ENCODE measurements at places on chromosomes 2 and 18.

DNA sequence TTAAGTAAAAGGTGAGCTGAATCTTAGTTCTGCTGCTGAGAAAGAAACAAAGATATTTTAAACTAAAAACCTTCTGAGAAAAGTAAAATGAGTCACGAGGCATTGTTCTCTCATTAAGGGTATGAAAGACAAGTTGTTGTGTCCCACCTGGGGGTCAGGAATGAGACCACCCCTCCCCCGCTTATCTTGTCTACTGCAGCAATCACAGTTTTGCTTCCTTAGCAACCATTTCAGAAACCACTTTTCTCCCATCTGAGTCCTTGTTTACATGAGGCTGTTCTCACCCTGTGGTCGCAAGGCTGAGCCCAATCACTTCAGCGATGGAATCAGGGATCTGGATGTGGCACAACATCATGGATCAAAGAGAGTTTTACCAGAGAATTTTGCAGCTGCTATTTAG is 377.6 kb upstream of the NETO1 start:
- DNase-seq = no peak

DNA sequence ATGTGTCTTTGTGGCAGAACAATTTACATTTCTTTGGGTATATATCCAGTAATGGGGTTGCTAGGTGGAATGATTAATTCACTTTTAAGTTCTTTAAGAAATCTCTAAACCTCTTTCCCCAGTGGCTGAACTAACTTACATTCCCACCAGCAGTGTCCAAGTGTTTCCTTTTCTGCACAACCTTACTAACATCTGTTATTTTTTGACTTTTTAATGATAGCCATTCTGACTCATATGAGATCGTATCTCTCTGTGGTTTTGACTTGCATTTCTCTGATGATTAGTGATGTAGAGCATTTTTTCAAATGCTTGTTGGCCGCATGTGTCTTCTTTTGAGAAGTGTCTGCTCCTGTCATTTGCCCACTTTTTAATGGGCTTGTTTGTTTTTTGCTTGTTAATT is 43.1 kb upstream of the PTH2R start:
- no peak for DNase-seq

- DNase-seq = no peak
These were observed 96.0 kb downstream of the SMAD7 start for GRCh38 chr18:48854780-48855179.

GRCh38 chr2:205024822-205025518 is 479.7 kb downstream of the PARD3B start:
- DNase-seq = no peak

DNA sequence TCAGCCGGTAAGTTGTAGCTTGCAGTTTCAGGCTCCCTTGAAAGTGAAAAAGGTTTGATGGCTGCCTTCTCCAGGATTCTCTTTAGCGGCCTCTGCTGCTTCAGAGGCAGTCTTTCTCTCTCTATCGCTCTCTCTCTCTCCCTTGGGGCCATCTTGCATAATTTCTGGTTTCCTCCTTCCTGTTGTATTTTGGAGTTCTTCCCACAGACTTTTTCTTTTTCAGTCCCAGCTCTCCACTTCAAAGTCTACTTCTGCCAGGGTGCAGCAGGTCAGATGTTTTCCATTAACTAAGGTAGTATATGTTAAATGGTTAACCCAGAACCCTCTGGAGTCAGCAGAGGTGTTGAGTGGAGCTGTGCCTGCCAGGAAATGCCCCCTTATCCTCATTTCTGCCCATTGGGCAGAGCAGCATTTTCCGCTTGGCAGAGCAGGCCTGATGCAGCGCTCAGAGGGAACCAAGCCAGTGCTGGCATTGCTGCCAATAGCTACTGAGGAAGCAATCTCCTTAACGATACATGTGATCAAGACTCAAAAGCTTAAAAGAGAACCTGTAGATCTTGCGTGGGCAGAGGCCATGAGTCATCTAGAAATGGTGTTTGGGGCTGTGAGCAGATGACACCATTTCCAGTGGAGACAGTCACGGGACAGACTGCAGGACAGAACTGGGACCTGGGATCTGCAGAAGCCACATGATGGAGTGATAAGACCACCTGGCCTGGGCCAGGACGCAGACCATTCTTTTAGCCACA is 20.8 kb downstream of the DBI start:
- no peak for DNase-seq

DNA sequence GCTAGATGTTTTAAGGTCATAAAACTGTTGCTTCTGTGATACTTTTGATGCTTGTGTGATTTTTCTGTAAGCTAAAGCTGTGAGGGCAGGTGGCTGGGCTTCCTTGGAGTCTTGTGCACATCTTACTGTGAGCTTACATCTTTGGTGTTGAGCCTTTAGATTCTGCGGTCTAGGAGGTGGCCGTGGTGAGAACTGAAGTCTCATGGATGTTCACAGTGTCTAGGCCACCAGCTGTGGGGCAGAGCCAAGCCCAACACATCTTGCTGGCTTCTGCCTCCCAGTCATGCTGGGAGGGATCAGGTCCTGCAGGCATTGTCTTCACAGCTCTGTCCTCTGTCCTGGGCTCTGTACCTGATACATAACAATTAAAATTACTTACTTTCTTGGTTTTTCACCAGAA is 219.7 kb upstream of the HS6ST1 start:
- DNase-seq = no peak

DNA sequence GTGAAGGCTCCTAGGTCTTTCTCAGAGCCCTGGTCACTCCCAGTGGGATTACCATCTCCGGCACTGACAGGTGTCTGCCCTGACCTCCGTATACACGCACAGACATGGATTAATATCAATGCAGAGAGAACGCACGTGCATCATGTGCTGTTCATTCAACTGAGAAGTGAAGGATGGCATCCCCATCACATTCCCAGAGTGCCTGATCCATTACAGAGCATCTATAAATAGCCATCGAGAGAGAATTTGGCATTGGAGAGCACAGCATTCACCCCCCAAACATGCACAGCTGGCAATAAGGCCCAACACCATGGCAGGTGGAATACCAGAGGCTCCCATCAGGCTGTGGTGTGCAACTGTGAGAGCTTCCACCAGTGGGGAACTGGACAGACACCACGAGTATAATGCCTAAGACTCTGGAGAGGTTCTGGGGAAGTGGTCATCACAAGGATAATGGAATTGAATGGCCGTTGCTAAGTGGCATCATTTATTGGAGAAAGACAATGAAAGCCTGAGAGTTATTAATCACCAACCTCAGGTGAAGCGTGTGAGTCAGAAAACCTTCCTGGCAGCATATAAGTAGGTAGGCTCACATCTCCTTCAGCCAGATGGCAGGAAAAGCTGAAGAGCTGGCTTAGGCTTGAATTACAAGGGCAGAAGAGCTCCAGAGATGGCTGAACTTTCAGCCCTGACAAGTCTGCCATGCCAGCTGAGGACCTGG is 244.5 kb upstream of the ID2 start:
- DNase-seq = no peak

GRCh38 chr2:212727751-212728150 is 189.1 kb upstream of the ERBB4 start:
- DNase-seq = no peak

- no peak for DNase-seq
These were observed 29.5 kb upstream of the LAPTM4A start for GRCh38 chr2:20080839-20081415.
